ENCODE measurements at places on chromosomes 3 and 15. TPM values are rescaled to one million over a fixed set of nuclear protein-coding genes. Genes with fewer than 3 reads are reported as not detected.
A peak's percentile ranks its signal among the peaks of the same experiment; 100 is the strongest.

GRCh38 chr15:85443593-85444087 is 63.2 kb downstream of the AKAP13 start:
- DNase-seq, result no peak

- DNase-seq, result no peak
These were observed 13.9 kb downstream of the CSRNP1 start for GRCh38 chr3:39139442-39139841.

Gene UPK1B
- not detected for total RNA-seq

DNA sequence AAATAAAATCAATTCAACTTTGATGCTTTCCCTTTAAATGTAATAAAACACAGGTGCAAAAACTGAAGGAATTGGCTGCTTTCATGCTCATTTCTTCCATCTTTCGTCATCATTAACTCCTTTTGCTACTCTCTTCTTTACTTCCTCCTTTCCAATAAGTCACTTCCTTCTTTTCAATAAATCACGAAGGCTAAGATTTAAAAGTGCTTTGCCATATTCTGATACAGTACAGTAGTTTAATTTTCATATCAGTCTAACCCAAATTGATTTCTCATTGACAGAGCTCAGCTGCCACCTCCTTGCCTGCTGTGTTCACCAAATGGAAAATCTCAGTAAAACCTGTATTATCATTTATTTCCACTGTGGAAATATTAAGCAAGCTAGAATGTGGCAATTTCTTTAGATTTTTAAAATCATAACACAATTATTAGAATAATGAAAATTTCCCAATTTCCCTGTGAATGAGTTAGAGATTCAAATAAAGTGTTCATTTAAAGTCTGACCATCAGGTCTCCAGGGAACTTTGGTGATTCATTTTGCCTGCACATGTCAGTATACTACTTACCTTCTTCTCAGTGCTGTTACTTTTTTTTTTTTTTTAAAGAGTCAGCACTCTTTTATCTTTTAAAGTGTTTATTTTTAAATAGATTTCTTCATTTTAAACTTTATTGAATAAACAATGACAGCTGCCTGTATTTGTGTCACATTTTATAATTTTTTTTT is 41.6 kb downstream of the NANOGP8 start:
- no peak for DNase-seq

DNA sequence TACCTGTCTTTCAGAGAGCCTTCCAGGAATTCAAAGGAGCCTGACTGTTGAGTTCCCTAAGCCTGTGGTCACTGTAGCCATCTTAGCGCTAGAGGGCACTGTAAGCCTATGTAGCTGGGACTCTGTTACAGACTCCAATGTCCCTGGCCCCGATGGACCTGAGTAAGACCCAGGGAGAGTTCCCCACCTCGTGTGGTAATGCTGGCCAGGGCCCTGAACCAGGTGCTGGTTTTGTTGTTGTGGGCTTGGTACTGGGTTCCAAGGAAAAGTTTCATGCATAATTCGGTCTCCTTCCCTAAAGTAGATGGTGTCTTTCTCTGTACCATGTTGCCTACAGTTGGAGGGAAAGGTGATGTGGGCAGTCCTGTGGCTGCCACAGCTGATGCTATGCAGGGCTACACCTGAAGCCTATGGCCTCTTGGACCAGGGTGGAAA is 32.4 kb downstream of the CDAN1 start:
- peak; percentile 70 for DNase-seq

GRCh38 chr3:70740872-70741271 is 428.4 kb upstream of the MDFIC2 start:
- no peak for DNase-seq

DNA sequence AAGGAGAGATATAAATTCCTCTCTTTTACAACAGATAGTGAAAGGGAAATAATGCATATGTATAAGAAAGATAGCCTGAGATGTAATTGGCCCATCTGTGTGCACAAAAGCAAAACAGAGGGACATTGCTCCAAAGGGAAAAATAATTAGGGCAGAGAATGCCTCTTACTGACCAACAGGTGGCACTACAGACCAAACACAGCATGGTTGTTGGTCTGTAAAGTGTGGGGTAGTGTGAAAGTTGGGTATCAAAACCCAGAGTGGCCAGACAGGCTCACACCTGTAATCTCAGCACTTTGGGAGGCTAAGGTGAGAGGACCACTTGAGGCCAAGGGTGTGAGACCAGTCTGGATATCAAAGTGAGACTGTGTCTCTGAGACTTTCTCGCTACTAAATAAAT is 4.5 kb upstream of the TLNRD1 start:
- no peak for DNase-seq

GRCh38 chr3:66378256-66378655 is 122.6 kb downstream of the LRIG1 start:
- DNase-seq, result peak; percentile 49

Gene ASB14
- not detected for total RNA-seq
